ENCODE measurements at places on chromosomes 7 and 10.

- DNase-seq: no peak
Measured at GRCh38 chr10:117348236-117348635, 27.0 kb downstream of the PDZD8 start.

DNA sequence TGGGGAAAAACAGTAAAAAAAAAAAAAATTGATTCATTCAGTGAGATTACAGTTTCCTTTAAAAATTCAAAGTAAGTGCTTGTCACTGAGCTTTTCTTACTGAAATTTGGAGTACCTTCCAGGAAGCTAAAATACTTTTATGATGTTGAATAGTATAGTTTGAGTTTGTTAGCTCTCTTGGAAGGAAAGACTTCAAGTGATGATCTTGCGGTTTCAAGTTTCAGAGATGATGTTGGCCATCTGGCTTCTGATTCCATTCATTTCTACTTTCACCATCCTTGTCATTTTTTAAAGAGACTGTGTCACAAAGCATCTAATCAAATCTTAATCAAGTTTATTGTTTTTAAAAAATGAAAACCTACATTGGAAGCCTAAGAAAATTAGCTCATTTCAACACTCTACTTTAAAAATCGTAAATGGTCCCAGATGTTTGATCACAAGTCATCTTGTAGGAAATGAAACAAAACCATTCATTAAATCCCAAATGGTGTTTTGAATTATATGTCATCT, 4.9 kb upstream of the HERPUD2 start:
- no peak for DNase-seq

DNA sequence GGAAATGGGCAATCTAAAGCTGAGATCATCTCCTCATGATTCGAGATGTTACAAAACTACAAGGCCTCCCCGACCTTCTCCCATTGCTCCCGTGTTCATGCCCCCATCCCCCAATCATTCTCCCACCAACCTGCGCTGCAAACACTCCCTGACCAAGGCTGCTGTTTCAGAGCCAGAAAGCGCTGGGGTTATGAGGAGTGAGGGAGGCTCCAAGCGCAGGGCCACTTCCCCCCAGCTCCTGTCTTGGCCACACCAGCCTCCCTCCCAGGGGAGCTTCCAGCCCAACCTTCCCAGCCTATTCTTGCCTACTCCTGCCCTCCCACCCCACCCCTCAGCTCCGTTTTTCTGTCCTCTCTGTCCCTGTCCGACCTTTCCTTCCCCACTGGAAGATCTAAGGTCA, 14.7 kb upstream of the NODAL start:
- no peak for DNase-seq

DNA sequence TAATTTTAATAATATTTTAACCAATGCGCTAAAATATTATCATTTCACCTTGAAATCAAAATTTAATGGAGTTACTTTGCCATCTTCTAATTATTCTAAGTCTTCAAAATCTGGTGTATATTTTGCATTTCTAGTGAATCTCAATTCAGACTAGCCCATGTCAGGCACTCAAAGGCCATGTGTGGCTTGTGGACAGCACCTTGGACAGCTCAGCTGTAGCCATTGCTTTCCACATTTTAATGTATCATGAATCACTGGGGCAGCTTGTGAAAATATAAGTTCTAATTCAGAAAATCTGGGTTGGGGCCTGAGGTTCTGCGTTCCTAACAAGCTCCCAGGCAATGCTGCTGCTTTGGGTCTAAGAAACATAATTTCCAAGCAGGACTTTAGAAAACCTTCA, 57.2 kb downstream of the MGAM2 start:
- DNase-seq: no peak

GRCh38 chr7:112459645-112460044, 9.4 kb downstream of the IFRD1 start:
- DNase-seq: no peak

- no peak for DNase-seq
Measured at GRCh38 chr10:73407495-73407894, 6.4 kb downstream of the ANXA7 start.

GRCh38 chr7:95916573-95917297, 144.4 kb downstream of the DYNC1I1 start:
- DNase-seq: peak; percentile 67

DNA sequence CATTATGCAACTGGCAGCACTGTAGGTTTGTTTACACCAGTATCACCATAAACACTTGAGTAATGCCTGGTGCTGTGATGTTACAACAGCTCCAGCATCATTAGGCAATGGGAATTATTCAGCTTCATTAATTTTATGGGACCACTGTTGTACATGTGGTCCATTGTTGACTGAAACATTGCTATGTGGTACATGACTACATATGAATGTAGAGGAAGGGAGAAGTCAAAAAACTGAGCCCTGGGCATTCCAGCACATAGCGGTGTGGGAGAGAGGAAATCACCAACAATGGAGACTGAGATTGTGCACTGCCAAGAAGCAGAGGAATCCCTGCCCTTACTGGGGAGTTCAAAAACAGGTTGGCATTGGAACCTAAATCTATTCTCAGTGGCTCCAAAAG, 89.0 kb downstream of the TRIM24 start:
- DNase-seq: peak; percentile 27

DNA sequence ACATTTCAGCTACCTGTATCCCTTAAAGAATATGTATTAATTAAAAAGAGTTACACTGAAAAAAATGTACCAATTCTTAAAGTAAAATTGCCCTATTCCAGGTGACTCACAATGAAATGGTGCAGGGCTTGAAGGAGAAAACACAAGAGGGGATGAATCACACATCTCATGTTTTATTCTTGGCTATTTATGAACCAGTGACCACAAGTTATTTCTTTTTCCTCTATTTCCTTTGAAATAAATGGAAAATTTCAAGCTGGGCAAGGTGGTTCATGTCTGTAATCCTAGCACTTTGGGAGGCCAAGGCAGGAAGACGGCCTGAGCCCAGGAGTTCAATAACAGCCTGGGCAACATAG, 106.8 kb downstream of the UBE2H start:
- peak; percentile 83 for DNase-seq
